ENCODE measurements at places on chromosomes 3 and 15.

GRCh38 chr15:28037969-28038590, 61.0 kb downstream of the OCA2 start:
- DNase-seq: no peak

GRCh38 chr15:57522148-57522547, 69.6 kb upstream of the MYZAP start:
- DNase-seq: no peak

GRCh38 chr3:19348941-19349564, 200.7 kb downstream of the KCNH8 start:
- no peak for DNase-seq

GRCh38 chr3:150582620-150583019, 20.5 kb upstream of the SELENOT start:
- DNase-seq: no peak

DNA sequence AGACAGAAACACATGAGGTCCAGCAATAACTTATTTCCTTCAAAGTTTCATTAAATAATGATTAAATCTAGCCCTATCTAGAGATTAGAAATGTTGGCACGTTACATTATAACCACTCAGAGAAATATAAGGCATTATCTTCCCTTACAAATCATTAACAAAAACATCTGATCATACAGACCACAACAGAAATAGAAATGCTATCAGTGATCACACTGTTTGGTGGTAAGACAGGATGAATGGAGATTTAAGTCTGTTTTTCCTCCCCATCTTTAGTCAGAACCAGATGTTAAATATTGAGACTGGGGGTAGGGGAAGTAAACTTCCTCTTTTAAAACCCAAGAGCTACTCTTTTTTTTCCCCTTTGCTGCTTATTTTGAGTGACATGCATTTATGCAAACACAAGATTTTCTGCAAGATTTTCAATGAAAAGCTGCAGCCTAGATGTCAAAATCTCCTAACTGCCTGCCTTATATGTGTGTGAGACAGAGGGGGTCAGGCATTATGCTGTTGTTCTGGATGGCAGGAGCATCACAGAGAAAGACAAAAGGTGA, 70.4 kb downstream of the CBLB start:
- no peak for DNase-seq

GRCh38 chr3:16168211-16168610, 6.3 kb upstream of the GALNT15 start:
- no peak for DNase-seq

DNA sequence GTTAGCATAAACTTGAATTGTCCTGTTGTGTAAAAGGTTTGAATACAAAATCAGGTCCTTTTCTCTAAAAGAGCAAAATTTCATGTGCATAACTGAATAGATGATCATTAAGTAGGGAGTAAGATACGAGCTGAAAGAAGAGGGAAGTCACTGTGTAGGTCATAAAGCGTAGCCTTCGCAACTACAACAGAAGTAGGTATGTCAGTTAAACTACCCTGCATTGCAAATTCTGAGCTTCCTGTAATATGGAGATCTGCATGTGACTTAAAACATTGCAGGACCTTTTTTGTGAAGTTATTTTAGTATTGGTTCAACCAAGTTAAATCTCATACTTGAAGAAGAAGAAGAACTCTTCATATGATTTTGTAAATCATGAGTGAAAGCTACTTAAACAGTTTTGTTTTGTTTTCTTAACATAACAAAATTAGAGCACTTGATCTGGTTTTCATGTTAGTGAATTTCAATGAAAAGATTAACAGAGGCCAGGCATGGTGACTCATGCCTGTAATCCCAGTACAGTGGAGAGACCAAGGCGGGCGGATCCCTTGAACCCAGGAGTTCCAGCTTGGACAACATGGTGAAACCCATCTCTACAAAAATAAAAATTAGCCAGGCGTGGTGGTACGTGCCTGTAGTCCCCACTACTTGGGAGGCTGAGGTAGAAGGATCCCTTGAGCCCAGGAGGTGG, 26.4 kb downstream of the ARMC8 start:
- no peak for DNase-seq

- DNase-seq: no peak
These were observed 577.7 kb downstream of the FOXP1 start for GRCh38 chr3:71005702-71006321.

DNA sequence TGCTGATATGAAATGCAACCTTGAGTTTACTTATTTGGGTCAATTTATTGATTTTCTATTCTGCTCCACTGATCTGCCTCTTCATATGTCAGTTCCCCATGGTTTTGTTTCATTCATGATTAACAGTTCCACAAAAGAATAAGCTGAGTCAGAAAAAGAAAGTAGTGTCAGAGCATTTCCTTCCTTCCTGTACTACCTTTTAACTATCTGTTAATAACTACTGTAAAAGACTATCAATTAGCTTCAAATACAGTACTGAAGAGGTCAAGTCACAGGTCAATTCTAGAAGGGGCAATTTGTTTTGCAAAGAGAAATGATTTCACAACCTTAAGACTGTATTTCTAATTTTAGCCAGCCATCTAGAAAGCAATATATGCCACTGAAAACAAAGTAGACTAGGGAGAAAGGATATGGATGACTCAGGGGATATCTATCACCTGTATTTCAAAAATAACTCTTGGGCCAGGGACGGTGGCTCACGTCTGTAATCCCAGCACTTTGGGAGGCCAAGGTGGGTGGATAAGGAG, 129.5 kb downstream of the TFDP2 start:
- DNase-seq: peak; percentile 16

DNA sequence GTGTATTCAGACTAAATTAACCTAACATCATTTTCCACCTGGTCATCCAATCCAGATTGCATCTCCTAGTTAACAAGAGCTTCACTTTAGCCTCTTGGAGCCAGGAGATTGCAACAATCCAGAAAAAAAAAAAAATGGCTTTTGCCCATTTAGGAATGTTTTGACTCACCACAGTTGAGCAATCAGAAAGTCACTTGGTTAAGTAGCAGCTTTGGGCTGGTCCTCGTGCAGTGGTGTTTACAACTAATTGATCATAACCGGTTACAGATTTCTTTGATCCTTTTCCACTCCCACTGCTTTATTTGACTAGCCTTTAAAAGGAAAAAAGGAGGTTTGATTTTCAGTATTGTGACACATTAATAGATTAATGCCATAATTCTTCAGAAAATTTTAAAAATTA, 688.8 kb upstream of the CCDC54 start:
- DNase-seq: no peak

DNA sequence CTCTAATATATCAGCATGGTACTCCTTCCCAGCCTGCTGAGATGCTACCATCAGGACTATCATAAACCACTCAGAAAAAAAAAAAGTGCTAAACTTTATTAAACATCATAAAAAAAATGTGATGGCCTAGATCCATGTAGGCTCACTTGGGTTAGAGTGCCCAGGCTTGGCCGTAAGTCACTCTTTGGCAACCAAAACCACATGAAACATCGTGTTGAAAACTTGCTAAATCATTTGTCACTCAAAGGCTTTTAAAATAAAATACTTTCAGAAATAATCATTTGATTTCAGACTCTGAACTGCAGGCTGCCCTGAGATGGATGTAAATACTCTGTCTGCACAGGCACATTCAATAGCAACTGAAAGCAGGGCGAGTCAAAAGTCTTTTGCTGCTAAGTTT, 78.4 kb upstream of the WNT5A start:
- no peak for DNase-seq

- peak; percentile 66 for DNase-seq
These were observed 412 bp downstream of the SLC41A3 start for GRCh38 chr3:126083511-126083912.

DNA sequence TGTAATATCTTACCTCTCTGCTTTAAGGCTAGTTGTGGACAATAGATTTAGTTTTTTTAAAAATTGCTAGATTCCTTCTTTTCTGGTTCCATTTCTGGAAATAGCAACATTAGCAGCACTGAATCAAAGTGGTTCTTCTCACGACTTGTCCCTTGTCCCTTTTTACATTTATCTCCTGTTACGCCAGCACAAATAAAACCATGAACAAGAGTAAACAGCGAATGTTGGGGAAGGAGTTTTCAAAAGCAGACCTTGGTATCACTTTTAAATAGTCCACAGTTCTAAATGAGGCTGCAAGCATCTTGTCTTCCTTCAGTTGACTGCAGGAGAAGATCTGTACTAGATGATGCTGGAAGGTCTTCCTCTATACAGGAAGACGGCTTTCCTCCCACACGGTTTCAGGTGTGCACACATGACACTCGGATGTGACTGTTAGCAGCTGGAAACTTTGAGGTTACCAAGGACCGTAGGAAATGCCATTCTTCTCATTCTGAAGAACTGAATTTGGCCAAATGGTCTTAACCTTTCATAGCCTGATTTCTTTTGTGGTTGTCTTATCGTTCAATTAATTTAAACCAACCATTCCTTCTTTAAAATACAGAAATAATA, 251.0 kb upstream of the ICE2 start:
- DNase-seq: no peak

DNA sequence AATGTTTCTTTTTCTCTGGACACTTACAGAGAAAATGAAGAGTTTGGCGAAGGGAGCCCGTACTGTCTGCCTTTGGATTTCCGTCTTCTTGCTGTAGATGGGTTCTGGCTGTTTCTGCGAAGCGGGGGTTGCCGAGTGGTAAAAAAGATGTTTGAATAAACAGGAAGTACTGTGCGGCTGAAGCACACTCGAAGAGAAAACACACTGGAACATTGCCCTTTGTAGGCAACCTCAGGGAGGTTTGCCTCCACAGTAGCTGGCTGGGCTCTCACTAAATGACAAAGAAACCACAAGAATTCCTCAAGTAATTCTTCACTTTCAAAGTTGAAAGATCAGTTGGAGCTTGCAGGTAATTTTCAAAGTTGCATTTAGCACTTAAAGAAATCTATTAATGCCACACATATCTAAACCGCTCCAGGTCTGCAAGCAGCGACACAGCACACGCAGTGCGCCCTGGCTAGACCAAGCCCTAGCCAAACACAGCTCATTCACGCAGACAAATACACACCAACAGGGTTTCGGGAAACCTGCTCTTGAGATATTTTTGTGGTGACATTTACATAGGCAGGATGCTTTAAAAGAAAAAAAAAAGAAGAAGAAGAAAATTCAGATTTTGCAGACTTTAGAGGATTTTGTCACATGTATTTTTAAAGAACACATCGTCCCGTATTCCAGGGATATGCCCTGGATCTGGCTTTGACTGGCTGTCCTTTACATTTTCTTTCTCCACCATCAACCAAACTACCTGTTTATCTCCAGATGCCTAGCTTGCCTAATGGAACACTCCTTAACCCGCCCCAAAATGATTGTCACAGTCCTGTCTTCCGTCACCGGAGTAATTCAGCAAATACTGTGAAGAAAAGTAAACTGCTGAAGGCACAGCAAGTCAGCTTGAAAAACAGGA, 452.8 kb downstream of the FOXP1 start:
- DNase-seq: no peak

- DNase-seq: no peak
These were observed 216.2 kb downstream of the ADAMTS17 start for GRCh38 chr15:100125401-100126191.

DNA sequence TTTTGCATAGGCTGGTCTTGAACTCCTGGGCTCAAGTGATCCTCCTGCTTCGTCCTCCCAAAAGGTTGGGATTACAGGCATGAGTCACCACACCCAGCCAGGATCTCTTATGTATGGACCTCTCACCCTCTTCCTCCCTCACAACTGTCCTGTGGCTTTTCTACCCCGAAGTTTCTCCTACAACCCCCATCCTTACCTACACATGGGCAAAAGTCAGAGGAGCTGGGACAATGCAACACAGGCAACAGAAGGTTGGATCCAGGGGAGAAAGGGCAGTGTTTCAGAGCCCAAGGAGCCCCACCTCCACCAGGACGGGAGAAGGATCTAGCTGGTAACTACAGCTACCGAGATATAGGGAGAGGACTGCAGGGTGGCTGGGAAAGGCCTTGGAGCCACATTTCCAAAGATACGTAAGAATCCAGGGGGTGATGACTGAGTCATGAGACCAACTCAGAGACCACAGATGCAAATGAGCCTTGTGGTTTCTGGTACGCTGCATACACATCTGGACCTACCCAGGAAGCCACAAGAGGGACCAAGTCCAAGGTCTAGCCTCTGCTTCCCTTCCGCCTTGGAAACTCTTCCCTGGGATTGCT, 13.6 kb downstream of the IGDCC4 start:
- no peak for DNase-seq

DNA sequence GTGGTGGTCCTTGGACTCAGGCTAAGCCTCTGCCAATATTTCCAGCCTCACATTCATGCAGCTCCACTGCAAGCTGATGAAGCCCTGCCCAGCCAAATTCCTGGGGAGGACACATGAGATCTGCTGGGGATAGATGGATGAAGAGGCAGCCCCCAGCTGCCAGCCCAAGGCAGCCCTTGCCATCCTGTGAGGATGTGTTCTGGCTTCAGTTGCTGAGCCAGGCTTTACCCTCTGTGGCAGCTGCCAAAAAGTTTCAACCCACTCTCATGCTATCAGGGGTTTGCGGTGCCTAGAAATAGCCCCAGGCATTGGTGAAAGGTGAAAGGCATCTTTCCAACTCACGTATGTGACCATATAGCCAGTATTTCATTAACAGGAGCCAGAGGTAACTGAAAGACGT, 37.6 kb downstream of the C2CD4A start:
- no peak for DNase-seq

GRCh38 chr3:20503394-20504082, 317.5 kb upstream of the SGO1 start:
- DNase-seq: no peak

DNA sequence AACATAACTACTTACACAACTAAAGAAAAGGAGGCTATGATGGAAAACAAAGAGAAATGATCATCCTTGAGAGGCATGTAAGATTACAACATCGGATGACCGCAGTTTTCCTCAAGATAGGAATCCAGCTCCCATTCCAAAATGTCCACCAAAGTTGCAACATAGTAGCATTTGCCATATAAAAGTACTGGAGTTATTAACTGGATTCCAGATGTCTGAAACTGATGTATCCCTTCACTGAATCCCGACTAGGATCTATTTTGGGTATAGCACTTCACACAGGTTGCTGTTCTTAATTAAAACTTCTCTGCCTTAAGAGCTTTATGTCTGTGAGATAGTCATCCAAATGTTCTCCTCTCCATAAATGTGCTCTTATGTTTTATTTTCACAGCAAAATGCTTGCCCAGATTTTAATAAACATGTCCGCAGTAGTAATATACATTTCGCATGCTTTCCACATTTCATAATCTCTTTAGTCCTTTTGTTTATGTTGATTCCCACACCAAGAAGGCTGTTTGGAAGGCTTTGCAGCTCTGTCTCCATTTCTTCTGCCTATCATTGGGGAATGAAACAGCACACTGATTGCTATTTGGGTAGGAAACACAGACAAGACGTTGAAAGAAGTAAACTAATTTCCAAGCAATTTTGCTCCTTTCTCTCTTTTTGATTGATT, 716.5 kb upstream of the CFAP20DC start:
- no peak for DNase-seq

- DNase-seq: no peak
These were observed 40.0 kb upstream of the OR5H6 start for GRCh38 chr3:98223907-98224672.

- DNase-seq: no peak
These were observed 7.1 kb downstream of the CSPG5 start for GRCh38 chr3:47571391-47572175.

- DNase-seq: no peak
These were observed 4.9 kb upstream of the CHRNA3 start for GRCh38 chr15:78625606-78626280.

- DNase-seq: no peak
These were observed 10.1 kb upstream of the CCDC80 start for GRCh38 chr3:112651071-112651470.

- no peak for DNase-seq
These were observed 324.4 kb upstream of the CFAP20DC start for GRCh38 chr3:59374091-59374817.

Measured in GM12891 (cell line).